ENCODE measurements at places on chromosomes 3 and 15. TPM values are rescaled to one million over a fixed set of nuclear protein-coding genes. Genes with fewer than 3 reads are reported as not detected.

The CCNL1 gene
- 115 TPM for total RNA-seq

The EFCC1 gene
- 0.40 TPM for total RNA-seq

The DUOX1 gene
- total RNA-seq, result not detected

The TATDN2 gene
- 8.3 TPM for total RNA-seq

The DUOX2 gene
- 0.03 TPM for total RNA-seq

The ADGRG7 gene
- not detected for total RNA-seq

The CELF6 gene
- not detected for total RNA-seq

The MYO5C gene
- total RNA-seq, result 0.11 TPM

The HMCES gene
- 26.6 TPM for total RNA-seq

The FAM219B gene
- total RNA-seq, result 38.4 TPM

The TRH gene
- not detected for total RNA-seq

The ARNT2 gene
- 39.4 TPM for total RNA-seq

The SLC27A2 gene
- total RNA-seq, result 0.34 TPM

The CLDN16 gene
- not detected for total RNA-seq

The CHDH gene
- 0.03 TPM for total RNA-seq

The PFKFB4 gene
- total RNA-seq, result 44.7 TPM

The C3orf85 gene
- total RNA-seq, result not detected

The NUP210 gene
- total RNA-seq, result 14.9 TPM

The ACKR2 gene
- not detected for total RNA-seq

The PLSCR2 gene
- total RNA-seq, result not detected

The MESP2 gene
- total RNA-seq, result 0.27 TPM

The TLR9 gene
- total RNA-seq, result not detected

The STX19 gene
- total RNA-seq, result not detected

The ROPN1 gene
- 33.4 TPM for total RNA-seq

All from SK-MEL-5 (cell line).